ENCODE measurements at places on chromosomes 13 and 19.

DNA sequence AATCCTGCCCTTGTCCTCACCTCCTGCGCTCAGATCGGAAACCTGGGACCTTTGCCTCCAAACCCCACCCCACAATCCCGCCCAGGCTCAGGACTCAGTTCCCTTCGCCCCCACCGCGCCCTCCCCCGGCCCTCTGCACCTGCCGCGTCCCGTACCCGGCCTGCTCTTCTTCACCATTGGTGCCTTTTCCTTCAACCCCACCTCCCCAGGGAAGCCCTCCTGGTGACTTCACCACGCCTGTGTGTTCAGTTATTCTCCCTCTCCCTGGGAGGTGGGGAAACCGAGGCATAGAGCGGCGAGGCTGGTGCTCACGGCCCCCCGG is 19.3 kb upstream of the TCF3 start:
- no peak for DNase-seq

DNA sequence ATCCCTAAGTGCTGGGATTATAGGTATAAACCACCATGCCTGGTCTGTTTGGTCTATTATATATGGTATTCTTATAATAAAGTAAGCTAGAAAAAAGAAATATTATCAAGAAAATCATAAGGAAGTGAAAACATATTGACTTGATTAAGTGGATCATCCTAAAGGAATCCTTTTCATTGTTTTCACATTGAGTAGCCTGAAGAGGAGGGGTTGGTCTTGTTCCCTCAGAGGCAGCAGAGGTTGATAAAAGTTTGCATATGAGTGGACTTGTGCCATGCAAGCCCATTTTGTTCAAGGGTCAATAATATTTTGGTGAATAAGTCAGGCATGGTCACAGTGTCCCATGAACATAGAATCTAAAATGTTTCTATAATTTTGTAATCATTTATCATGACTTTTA is 52.7 kb downstream of the ZNF627 start:
- no peak for DNase-seq

- no peak for DNase-seq
Measured at GRCh38 chr13:27744801-27745200, 47.5 kb upstream of the GSX1 start.

DNA sequence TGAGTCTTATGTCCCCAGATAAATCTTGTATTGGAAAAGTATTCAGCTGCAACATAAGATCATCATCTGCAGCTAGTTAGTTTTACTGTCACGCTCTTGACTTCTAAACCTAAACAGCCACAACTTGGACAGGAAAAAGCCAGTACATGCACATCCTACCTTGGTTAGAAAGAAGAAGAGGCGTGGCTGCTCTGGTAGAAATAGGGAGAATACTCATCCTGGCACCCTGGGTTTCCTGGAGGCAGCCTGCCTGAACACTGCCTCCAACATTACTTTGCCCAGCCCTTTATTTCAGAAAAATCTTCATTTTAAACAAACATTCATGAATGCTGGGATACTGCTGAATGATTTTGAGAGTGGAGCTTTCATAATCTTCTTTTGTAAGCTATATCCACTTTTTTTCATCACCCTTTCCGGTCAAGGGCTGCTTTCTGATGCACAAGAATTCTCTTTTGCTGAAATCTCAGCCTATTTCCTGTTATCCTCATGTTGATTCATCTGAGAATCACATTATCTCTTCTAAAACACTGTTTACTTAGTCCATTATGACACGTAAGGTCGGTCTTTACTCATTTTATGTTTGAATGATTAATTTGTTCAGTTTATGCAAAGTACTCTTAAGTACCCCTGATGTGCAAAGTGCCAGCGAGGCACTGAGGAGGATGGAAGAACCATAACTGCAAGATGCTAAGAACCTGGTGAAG is 55.2 kb downstream of the STARD13 start:
- no peak for DNase-seq

DNA sequence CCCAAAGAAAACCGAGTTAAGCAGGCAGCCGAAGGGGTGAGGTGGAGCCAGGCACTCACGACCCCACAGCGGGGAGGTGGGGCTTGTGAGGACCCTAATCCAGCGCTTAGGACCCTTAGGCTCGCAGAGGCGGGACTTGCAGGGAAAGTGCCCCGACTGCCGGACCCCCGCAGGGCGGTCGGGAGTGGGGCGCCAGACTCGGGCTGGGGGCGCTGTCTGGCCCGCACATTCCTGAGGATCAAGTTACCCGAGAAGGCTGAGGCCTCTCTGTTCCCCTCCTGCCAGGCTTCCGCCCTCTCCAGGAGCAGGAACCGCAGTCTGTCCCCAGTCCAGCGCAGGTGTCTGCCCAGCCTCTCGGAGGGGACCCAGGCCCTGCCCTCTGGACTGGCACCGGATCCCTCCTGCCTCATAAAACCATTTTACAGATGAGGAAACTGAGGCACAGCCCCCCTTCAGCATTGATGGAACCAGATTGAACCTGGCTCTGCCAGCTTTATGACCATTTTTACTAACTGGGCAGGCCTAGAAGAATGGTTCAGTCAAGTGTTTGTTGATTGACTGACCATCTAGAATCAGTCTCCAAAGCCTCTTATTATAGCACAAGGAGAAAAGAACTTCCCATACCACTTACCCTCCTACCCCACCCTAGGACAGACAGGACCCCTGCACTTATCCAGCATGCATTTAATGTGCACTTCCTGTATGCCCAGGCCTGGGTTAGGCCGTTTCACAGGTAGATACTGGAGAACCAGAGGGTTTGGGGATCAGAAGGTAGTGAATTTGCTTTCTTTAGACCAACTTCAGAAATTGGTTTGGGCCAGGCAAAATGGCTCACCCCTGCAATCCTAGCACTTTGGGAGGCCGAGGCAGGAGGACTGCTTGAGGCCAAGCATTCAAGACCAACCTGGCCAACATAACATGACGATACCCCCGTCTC is 6.7 kb upstream of the JUND start:
- DNase-seq = no peak

DNA sequence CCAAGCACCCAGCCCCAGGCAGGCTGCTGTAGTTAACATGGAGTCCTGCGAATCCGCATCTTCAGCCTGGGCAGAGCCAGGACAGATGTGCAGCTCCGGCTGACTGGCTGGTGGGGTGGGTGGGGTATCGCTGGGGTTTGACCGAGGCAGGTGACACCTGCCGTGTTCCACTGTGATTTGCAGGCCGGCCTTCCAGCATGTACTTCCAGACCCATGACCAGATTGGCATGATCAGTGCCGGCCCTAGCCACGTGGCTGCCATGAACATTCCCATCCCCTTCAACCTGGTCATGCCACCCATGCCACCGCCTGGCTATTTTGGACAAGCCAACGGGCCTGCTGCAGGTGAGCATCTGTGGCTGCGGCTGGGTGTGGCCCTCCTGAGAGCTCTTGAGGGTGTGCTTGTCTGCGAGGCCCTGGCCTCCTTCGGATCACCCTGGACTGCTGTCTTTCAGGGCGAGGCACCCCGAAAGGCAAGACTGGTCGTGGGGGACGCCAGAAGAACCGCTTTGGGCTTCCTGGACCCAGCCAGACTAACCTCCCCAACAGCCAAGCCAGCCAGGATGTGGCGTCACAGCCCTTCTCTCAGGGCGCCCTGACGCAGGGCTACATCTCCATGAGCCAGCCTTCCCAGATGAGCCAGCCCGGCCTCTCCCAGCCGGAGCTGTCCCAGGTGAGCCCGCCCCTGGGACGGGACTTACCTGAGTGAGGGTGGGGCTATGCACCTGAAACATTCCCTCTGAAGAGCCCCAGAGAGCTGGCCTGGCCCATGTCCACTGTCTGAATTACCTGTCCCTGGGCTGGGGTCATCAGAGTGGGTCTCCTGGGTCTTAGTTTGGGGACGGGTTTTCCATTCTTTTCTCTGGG is 30.6 kb downstream of the CERS1 start:
- DNase-seq = no peak

Measured in myocyte (in vitro differentiated cells).